Left renal cortex interstitium (tissue), 4 donors: ENCODE measurements at places on chromosomes 7 and 10. TPM values are rescaled to one million over a fixed set of nuclear protein-coding genes. Genes with fewer than 3 reads are reported as not detected.

The PTPRZ1 gene
- polyA plus RNA-seq = 3.1 TPM

The STOX1 gene
- 13.1 TPM for polyA plus RNA-seq

The NEUROD6 gene
- polyA plus RNA-seq = not detected

The ATOH7 gene
- polyA plus RNA-seq = 1.8 TPM

The PTPN20 gene
- polyA plus RNA-seq = 2.7 TPM

The AP3M1 gene
- 61.3 TPM for polyA plus RNA-seq

The MYL10 gene
- 0.59 TPM for polyA plus RNA-seq

The PSD gene
- polyA plus RNA-seq = 14.6 TPM

The PLXDC2 gene
- polyA plus RNA-seq = 28.0 TPM

The CARD11 gene
- 1.3 TPM for polyA plus RNA-seq

The PRKAR2B gene
- polyA plus RNA-seq = 37.7 TPM

The CCL24 gene
- not detected for polyA plus RNA-seq

The ASAH2 gene
- polyA plus RNA-seq = 5.0 TPM

The CACNA2D1 gene
- polyA plus RNA-seq = 22.4 TPM

The GPNMB gene
- 24.9 TPM for polyA plus RNA-seq

The TSPAN12 gene
- polyA plus RNA-seq = 188 TPM

The ITPRID1 gene
- 0.06 TPM for polyA plus RNA-seq

The FKBP6 gene
- 0.90 TPM for polyA plus RNA-seq

The SH2B2 gene
- 3.4 TPM for polyA plus RNA-seq

The ZPBP gene
- 0.43 TPM for polyA plus RNA-seq

The CXCL12 gene
- polyA plus RNA-seq = 503 TPM

The MUC3A gene
- 0.51 TPM for polyA plus RNA-seq

The GRID2IP gene
- 0.51 TPM for polyA plus RNA-seq

The RTKN2 gene
- polyA plus RNA-seq = 13.1 TPM

The OR6B1 gene
- 0.05 TPM for polyA plus RNA-seq

The BMI1 gene
- polyA plus RNA-seq = 108 TPM

The WEE2 gene
- 0.36 TPM for polyA plus RNA-seq

The AS3MT gene
- polyA plus RNA-seq = 26.3 TPM

The HMX2 gene
- 1.7 TPM for polyA plus RNA-seq

The NEUROG3 gene
- not detected for polyA plus RNA-seq

The HTR5A gene
- polyA plus RNA-seq = not detected
